Bronchus fibroblast of lung (primary cell): ENCODE measurements at places on chromosomes 16 and 17. TPM values are rescaled to one million over a fixed set of nuclear protein-coding genes. Genes with fewer than 3 reads are reported as not detected.

Gene BCL6B
- under 0.01 and 1.0 TPM in 2 replicates for total RNA-seq

Gene KRTAP2-3
- total RNA-seq: not detected in 2 replicates

Gene FZD2
- 44.7 and 44.9 TPM in 2 replicates for total RNA-seq

Gene CCR7
- not detected in 2 replicates for total RNA-seq

Gene FOXL1
- total RNA-seq: 20.4 and 23.4 TPM in 2 replicates

Gene HOXB4
- 11.7 and 11.8 TPM in 2 replicates for total RNA-seq

Gene CLDN9
- total RNA-seq: not detected in 2 replicates

Gene CHST5
- under 0.01 TPM in 1 of 2 replicates, not detected in the other for total RNA-seq

Gene SLC2A4
- 0.15 and 1.0 TPM in 2 replicates for total RNA-seq

Gene KRT9
- total RNA-seq: not detected in 2 replicates

Gene FADS6
- not detected in 2 replicates for total RNA-seq

Gene CMTM2
- total RNA-seq: not detected in 2 replicates

Gene ASIC2
- total RNA-seq: 0.34 and 0.45 TPM in 2 replicates

Gene RGS11
- 0.17 and 0.30 TPM in 2 replicates for total RNA-seq

Gene GCGR
- not detected in 2 replicates for total RNA-seq

Gene CCL14
- total RNA-seq: not detected in 2 replicates

Gene MMP2
- total RNA-seq: 99.7 and 101 TPM in 2 replicates

Gene MYOCD
- total RNA-seq: under 0.01 TPM in 2 replicates

Gene ATP2C2
- not detected in 2 replicates for total RNA-seq

Gene EFNB3
- 0.67 and 0.89 TPM in 2 replicates for total RNA-seq

Gene NPIPA8
- not detected in 2 replicates for total RNA-seq

Gene CCL22
- not detected in 2 replicates for total RNA-seq

Gene METTL26
- total RNA-seq: 209 and 228 TPM in 2 replicates

Gene MPO
- under 0.01 TPM in 1 of 2 replicates, not detected in the other for total RNA-seq

Gene CTRB2
- not detected in 2 replicates for total RNA-seq

Gene SPAG9
- 26.5 and 28.6 TPM in 2 replicates for total RNA-seq

Gene LPCAT2
- total RNA-seq: 2.2 and 2.4 TPM in 2 replicates
